Transverse colon (tissue), 4 donors: ENCODE measurements at places on chromosomes 12 and 14. TPM values are rescaled to one million over a fixed set of nuclear protein-coding genes. Genes with fewer than 3 reads are reported as not detected.

EML5 gene
- total RNA-seq, result 0.20 TPM

RAD9B gene
- total RNA-seq, result not detected

BCL11B gene
- 3.1 TPM for total RNA-seq

GPR137C gene
- 0.32 TPM for total RNA-seq
